ENCODE measurements at places on chromosomes 3 and 15. TPM values are rescaled to one million over a fixed set of nuclear protein-coding genes. Genes with fewer than 3 reads are reported as not detected.

NR2E3 gene
- 2.3 TPM for total RNA-seq

TERC gene
- total RNA-seq: 108 TPM

LSAMP gene
- 24.0 TPM for total RNA-seq

CFAP100 gene
- not detected for total RNA-seq

PIGZ gene
- 5.8 TPM for total RNA-seq

RPUSD2 gene
- total RNA-seq: 5.9 TPM

CNBP gene
- 237 TPM for total RNA-seq

PRR23B gene
- not detected for total RNA-seq

ZNF619 gene
- 7.6 TPM for total RNA-seq

- DNase-seq: no peak
Observed at GRCh38 chr3:178419071-178419470, 117.2 kb upstream of the KCNMB2 start.

DNA sequence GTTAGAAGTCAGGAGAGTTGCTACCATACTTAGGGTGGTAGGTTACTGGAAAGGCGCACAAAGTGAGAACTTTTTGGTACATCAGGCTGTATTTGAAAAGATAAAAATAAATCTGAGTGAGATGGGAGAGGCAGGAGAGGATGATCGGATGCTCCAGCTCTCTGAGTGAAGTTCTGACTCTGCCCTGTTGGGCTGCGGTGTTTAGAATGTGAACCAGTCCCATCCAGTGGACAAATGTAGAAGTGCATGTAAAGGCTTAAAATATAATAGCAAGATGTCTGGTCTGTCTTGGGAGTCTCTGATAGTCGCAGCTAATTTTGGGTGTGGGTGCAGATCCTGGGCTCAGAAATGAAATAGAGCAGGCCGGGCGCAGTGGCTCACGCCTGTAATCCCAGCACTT is 30.4 kb downstream of the ACKR2 start:
- peak; percentile 45 for DNase-seq

DNA sequence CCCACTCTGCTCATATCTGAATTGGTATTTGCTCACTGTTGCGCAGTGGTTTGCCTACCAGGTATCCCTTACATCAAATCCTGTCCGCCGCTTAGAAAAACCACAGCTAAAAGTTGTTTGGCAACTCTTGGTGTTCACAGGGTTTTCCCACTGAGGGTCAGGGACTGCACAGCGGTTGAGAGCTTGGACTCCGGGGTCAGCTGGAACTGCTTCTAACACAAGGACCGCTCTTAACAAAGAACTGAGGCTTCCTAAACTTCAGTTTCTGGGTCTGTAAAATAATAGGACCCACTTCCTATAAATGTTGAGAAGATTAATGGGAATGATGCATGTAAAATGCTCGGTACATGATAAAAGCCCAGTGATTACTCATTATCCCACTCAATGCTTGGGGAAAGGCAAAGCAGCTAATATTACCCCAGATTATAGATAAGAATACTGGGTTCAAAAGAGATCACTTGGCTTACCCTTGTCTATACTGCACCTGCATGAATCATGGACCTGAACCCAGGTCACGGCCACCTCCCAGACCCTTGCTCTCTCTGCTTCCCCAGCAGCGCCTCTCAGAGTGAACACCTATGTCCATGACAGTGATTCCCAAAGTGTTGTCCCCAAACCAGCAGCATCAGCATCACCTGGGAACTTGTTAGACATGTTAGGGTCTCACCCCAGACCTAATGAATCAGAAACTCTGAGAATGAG is 36.1 kb downstream of the LIPC start:
- no peak for DNase-seq

GRCh38 chr3:39809181-39809994 is at the start of gene MYRIP:
Gene MYRIP (plus strand): TSS chr3:39809609. CDS start chr3:39900817, 91,208 bp downstream.
- peak; percentile 4 for DNase-seq

GRCh38 chr3:44330444-44330843 is 8.1 kb upstream of the TCAIM start:
- no peak for DNase-seq

DNA sequence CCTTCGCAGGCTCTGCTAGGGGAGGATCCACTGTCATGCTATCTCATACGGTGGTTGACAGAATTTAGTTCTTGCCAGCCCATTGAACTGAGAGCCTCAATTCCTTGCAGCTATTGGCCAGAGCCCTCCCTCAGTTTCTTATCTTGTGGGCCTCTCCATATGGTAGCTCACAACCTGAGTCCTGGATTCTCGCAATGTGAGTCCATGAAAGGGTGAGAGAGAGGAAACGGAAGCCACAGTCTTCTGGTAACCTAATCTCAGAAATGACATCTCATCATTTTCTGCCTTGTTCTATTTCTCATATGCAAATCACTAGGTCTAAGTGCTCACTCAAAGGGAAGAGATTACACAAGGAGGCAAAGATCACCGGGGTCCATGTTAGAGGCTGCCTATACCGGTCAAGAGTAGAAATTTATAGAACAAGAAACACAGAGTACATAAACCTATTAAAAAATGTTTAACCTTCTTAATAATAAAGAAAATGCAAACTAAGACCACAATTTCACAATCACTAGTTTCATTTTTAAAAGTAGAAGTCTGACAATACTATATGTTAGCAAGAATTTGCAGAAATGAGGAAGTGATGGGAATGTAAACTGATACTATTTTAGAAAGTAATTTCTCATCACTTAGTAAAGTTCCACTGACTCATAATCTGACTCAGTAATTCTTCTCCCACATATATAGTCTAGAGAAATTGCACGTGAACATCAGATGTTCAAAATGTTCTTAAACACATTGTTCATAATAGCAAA is 378.4 kb upstream of the AGTR1 start:
- no peak for DNase-seq

- DNase-seq: no peak
Observed at GRCh38 chr15:41653760-41654159, 6.4 kb upstream of the MGA start.

DNA sequence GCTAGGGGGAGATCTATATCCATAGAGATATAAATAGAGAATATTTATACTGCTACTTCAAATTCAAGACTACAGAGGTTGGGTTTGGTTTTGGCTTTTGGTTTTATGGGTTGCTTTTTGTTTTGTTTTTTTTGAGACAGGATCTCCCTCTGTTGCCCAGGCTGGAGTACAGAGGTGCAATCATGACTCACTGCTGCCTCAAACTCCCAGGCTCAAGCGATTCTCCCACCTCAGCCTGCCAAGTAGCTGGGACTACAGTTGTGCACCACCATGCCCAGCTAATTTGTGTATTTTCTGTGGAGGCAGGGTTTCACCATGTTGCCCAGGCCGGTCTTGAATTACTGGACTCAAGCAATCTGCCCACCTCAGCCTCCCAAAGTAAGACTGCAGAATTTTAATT is 3.9 kb upstream of the UBL7 start:
- no peak for DNase-seq

DNA sequence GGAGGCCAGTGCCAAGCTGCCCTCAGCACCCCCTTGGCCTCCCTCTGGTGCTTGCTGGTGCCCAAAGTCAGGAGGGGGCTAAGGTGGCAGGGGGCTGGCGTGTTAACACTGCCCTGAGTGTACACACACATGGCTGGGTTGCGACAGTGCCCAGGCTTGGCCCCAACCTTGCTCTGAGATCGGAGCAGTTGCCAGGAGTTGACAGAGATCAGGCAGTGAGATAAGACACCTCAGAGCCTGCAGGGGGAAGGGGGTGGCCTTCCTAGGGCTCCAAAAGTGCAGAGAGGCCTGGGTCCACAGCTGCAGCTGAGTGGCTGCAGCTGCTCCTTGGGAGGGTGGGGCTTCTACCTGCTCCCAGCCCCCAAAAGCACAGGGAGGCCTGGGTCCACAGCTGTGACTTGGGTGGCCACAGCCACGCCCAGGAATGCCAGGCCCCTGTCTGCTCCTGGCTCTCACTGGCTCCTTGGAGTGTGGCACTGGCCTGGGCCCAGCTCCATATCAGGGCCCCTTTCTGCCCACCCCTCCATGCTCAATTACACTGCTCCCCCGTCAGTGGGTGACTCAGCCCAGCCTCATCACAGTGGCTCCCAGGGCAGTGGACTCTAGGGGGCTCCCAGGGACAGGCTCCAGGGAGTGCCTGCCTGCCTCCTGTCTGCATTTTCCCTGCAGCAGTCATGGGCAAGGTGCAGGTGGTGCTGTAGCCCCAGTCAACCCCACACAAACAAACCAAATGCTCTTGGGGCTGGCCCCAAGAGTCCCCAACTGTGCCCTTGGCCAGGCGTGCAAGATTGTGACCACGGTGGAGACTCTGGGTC is 56.4 kb upstream of the C15orf39 start:
- DNase-seq: no peak

GRCh38 chr15:89098281-89098680 is 10.0 kb downstream of the ABHD2 start:
- no peak for DNase-seq

DNA sequence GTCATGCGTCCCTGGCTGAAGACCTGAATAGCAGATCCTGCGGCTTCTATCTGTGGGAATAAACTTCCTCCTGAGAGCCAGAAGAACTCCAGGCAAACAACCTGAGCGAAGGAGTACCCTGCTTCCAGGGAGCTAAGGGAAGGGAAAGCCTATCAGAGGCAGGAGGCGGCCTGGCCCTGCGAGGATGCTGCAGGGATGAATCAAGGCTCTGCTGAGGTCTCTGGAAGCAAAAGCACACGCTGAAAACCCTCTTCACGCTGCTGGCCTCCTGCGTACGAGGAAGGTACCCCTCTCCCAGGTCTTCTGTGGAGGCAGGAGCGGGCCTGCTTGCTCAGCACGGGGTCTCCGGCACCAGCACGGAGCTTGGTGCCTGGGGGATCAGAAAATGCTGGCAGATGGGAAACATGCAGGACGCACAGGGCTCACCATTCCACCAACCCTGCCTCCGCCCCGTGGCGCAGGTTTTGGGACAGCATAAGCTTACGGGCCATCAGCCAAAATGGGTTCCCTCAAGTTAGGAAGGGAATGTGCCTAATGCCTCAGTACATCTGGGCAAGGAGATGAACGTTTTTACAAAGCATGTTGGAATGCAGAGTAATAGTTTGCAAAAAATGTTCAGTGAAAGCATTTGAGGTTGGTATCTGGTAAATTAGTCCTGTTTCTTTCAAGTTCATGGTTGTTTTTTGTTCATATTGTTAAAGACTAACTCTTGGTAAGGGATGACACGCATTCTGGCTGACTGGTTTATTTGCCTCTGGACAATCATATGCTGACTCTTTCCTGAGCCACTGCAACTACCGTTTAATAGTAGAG is 72.3 kb downstream of the CHSY1 start:
- DNase-seq: no peak

GRCh38 chr15:40762919-40763800 is 708 bp upstream of the GCHFR start:
- DNase-seq: no peak

DNA sequence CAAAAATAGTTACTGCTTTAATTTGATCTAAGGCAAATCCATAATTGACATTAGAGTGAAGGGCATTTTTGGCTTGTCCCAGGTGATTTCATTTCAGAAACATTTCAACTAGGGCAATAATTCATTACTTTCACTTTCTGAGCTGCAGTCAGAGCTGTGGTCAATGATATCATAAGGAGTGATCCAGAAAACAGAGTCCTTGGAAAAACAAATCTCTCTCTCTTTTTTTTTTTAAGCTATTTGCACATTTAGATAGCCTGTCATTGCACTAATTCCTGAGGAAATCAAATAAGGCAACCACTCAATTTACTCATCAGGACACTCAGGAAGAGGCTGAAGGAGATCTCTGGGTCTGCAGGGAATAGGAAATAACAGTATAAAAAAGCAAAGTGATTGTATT is 269.5 kb upstream of the LRRC3B start:
- DNase-seq: no peak

- no peak for DNase-seq
Observed at GRCh38 chr3:25575001-25575400, 89.7 kb downstream of the TOP2B start.

- no peak for DNase-seq
Observed at GRCh38 chr3:44721231-44722102, 8.0 kb upstream of the ZNF501 start.

- no peak for DNase-seq
Observed at GRCh38 chr3:47007482-47008233, 28.2 kb downstream of the NBEAL2 start.

- no peak for DNase-seq
Observed at GRCh38 chr15:62928242-62928999, 114.1 kb upstream of the TPM1 start.

- no peak for DNase-seq
Observed at GRCh38 chr3:111975131-111975530, 3.7 kb upstream of the ABHD10 start.

GRCh38 chr15:85430406-85431204 is 50.2 kb downstream of the AKAP13 start:
- no peak for DNase-seq

GRCh38 chr3:62542185-62542584 is 168.8 kb upstream of the FEZF2 start:
- DNase-seq: no peak

DNA sequence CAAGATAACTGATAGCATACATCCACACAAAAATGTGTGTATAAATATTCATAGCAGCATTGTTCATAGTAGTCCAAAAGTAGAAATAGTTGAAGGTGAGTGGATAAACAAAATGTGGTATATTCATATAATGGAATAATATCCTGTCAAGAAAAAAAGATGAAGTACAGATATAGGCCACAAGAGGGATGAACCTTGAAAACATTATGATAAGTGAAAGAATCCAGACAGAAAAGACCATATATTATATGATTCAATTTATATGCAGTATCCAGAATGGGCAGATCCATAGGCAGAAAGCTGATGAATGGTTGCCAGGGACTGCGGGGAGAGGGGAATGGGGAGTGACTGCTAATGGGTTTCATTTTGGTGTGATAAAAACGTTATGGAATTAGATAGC is 54.3 kb upstream of the TNIK start:
- DNase-seq: no peak

- DNase-seq: no peak
Observed at GRCh38 chr15:64653757-64654156, 121.6 kb downstream of the RBPMS2 start.

- DNase-seq: no peak
Observed at GRCh38 chr3:121493431-121493830, 52.4 kb downstream of the POLQ start.
